D341Med (cell line): ENCODE measurements at places on chromosomes 3 and 15.

GRCh38 chr3:173044998-173045397, 96.0 kb downstream of the SPATA16 start:
- DNase-seq = no peak

DNA sequence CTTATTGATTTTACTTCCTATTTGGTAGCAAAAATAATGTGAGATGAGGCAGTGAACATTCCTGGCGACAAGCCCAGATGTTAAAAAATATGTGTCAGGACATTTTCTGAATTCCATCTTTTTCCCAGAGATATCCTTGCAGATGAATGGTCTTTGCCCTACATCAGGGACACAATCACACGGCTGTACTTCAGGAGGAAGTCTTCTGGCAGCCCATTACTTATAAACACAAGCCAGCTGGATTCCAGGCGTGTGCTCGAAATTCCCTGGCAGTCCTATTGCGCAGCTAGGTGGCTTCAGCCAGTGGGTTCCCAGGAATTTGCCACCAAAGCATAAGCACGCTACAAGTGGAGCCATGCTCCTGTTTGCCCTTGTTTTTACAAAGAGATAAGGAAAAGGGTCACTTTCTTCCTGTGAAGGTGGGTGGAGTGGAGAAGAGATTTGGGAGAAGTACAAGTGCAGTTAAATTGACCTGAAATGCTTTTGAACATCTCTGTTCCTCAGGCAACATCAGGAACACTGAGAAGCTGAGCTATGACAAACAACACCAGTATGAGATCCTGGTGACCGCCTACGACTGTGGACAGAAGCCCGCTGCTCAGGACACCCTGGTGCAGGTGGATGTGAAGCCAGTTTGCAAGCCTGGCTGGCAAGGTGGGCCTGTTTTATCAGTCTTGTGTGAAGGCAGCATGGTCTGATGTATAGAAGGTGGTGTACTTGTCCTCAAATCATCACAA, 257.1 kb upstream of the TRIM42 start:
- DNase-seq = no peak

GRCh38 chr3:59372346-59372745, 322.5 kb upstream of the CFAP20DC start:
- no peak for DNase-seq

DNA sequence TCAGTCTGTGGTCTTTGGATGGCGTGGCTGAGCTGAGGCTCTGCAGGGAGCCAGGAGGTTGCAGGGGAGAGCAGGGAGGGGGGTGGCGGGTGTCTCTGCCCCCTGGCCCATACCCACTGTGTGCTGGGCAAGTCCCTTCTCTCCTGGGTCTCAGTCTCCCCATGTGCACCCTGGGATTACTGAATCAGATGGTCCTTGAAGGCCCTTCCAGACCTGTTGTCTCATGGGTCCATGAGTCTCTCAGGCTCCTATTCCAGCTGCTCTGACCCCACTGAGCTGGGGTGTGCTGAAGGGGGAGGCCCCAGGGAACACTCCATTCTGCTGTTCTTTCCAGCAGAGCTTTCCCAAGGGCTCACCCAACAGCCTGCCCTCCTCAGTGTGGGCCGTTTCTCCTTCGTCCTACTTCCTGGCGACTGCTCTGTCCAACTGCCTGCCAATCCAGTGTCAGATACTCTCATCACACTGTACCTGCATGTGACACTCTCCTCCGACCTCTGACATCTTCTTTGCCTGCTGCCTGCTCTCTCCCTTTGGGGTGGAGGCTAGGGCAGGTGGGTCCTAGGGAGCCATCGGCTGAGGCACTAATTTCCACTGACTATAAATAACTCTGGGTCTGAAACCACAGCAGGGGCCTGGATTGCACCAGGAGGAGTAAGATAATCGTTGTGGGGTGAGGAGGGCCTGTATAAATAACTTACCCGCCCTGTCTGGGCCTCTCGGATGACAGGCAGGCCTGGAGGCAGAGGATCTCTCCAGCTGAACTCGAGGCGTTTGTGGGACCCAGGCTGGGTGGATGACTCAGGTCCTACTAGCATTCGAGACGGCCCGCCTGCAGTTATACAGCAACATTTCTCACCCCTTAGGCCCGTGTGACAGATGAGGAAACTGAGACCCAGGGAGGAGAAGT, 67.1 kb downstream of the ATP2B2 start:
- no peak for DNase-seq

DNA sequence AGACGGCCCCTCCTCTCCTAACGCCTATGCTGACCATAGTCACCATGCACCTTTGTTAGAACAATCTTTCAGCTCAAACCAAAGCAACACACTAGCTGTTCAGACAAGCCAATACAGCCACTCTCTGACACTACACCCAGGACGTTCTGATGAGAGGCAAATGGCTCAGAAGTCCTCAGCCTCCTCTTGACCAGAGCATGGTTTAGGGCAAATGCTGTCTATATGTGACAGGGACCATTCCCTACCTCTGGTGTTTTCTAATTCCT, 264.8 kb upstream of the HES1 start:
- DNase-seq = no peak

DNA sequence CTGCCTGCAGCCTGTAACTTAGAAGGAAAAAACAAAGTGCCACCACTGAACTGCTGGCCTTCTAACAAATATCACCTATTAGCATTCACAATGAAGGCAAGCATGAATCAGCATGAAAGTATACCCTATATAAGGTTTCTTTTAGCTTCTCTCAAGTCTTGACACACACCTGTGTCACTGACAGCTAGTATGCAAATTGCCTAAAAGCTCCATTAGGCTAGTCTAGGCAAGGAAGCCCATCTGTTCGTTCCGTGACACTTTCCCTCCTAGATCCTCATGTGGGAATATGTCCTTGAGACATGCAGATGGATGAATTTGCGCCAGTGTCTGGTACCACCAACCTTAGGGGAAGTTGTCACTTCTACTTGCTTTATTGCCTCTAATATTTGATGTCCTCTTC, 129.3 kb downstream of the RBMS3 start:
- no peak for DNase-seq

- DNase-seq = no peak
These were observed 1.1 kb upstream of the BCL2L10 start for GRCh38 chr15:52113708-52114107.

GRCh38 chr3:41328926-41329325, 129.6 kb downstream of the CTNNB1 start:
- no peak for DNase-seq

DNA sequence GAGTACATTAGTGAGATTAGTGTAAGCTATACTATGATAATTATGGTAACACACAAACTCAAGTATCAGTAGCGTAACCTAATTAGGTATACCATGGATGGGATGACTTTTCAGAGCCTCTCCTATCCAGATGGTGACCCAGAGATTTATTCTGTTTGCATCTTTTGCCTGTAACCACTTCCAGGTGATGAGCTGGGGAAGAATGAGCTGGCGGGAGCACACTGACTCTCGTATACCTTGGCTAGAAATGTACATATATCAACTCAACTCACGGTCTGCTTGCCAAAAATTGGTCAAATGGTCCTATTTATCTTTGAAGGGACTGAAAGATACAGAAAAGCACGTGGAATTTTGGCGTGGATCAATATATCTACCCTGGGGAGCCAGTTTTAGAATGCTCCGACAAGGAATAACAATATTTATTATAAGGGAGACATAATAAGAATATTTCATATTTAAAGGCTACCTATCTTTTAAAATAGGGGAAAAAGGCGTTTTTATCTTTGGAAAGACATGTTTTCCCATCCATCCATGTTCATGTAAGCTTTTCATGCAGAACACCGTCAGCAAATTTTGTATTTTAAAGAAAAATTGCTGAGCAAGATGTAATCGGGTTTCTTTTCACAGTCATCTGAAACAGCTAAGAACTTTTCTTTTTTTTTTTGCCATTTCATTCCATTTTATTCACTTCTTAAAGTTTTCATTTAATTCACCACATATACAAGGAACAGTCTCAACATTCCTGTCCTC, 502.6 kb upstream of the CBLB start:
- DNase-seq = no peak

DNA sequence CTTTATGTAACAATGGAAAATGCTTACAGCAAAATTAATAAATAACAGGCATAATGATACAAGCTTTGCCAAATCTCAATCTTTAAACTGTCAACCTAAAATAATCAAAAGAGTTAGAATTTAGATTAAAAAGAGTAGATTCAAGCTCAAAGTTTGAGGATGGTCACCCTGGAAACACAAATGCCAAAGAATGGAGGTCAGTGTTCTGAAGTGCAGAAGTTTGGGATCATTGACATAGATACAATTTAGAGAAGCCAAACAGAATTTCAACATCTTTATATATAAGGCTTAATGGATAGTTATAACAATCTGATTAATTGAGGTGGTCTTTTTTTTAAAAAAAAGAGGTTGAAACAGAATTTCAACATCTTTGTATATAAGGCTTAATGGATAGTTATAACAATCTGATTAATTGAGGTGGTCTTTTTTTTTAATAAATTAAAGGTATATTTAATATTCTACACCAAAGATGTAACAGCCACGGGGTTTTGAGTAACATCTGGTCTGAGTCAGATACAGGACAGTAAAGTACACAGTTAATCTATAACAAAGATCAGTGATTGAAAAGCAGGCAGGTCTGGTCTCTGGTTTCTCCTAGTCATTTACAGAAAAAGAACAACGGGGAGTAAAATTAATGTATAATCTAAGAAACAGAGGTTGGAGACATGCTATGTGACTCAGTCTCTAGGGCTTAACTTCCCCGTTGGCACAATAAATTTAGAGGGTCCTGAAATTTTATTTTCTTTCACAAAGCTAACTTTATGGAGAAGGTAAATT, 490.7 kb downstream of the GBE1 start:
- no peak for DNase-seq

GRCh38 chr3:99795573-99795972, 22.1 kb upstream of the CMSS1 start:
- DNase-seq = no peak

DNA sequence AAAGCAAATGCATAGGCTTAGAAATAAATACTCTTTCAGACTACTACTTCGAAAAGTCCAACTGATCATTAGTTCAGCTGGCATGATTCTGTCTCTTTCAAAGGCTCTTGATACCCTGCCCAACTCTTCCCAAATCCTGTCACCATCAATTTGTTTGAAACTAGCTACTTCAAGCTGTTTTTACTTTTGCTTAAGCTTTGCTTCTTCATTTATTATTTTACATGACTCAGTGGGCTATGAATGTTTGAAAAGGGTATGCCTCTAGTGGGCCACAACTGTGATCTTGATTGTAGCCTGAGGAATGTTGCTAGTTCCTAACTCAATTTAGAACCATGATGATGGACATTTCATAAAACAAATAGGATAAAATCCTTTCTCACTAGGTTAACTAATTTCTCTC, 340.8 kb downstream of the NAALADL2 start:
- DNase-seq = no peak

DNA sequence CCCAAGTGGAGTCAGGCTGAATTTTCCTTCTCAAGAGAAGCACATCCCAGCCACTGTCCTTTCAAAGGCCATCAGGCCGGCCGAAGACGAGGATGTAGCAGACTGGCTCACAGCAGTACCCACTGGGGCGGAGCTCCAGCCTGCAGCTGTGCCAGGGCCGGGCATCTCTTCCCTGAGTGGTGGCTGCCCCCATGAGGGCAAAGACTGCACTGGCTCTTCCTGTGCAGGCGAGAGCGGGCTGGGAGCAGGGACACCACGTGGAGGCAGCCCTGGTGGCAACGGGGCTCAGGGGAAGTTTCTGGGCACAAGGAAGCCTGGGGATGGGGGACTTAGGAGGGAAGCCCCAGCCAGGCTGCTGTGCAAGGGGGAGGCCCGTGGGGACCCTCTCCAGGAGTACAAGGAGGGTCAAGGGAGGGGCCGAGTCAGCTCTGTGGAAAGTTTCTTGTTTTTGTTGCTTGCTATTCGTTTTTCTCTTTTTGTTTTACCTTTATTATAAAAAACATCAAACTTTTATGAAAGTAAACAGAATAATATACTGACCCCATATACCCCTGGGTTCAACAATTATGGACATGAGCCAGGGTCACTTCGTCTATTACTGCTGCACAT, 66.1 kb downstream of the RPN1 start:
- peak; percentile 85 for DNase-seq

DNA sequence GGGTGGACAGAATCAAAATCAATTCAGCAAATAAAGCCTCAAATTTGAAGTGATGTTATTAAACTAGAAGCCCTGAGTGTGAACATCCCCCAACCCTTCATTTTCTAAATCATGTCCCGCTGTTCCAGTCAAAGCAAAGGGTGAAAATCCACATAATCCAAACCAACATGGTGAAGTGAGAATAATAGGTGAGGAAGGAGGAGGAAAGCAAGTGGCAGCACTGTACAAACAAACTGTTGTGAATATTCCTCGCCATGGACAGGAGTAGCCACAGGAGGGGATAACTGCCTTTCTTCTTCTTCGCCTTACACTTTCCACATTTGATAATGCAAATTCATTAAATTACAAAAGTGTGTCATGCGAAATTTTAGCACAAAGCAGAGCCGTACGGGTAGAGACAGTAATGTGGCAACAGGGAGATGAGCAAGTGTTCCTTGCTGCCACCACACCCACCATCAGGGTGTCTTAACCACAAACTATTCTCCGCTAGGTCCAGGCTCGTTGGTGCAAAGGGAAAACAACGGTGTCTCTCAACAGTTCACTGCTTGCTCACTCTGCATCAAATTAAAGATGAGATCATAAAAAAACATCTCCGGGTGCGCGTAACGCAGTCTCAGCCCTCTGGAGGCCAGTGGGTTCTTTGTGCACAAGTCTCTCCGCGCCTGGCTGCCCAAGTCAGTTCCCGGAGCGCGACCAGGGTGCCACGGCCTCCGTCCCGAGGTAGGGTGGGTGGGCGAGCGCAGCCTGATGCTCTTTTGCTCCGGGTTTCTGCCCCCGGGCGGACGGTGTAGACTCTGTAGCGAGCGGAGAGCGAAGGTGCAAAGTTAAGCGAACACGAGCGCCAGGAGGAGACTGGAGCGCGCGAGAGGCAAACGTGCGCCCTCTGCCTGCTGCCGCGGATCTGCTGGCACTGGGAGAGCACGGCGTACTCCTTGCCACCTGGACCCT, 6.7 kb downstream of the EPHA3 start:
- peak; percentile 82 for DNase-seq

DNA sequence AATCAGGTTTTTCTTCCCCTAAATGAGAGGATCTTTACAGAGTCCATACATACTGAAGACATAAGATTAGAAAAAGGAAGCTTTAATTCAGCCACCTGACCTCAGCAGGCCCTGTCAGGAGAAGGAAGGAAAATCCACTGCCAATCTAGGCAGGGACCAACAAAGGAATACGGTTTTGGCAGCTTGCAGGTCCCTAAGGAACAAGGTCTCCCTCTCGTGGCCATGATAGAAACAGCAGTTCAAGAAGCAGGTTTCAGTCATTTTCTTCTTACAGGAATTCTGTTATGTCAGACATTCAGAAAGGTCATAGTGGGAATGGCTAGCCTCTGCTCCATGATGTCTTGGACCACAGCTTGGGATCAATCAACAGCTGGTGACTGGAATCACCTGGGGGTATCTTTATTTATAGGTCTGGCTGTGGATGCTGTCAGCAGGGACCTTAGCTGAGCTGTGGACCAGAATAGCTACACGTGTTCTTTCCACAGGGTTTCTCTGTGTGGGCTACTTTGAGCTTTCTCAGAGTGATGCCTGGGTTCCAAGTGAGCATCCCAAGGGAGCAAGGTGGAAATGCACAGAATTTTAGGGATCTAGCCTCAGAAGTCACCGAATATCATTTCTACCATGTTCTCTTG, 9.4 kb upstream of the CMSS1 start:
- DNase-seq = peak; percentile 78

GRCh38 chr3:10674578-10674977, 141.4 kb upstream of the SLC6A11 start:
- DNase-seq = no peak
